NCI-H2171 (cell line): ENCODE measurements at places on chromosomes 2 and 18.

- no peak for DNase-seq
Observed at GRCh38 chr18:44725300-44726058, 44.8 kb downstream of the SETBP1 start.

GRCh38 chr2:121710470-121711170 lies 26.1 kb downstream of the NIFK start:
- DNase-seq = no peak

- DNase-seq = no peak
Observed at GRCh38 chr2:77807531-77808215, 285.5 kb upstream of the LRRTM4 start.

- DNase-seq = no peak
Observed at GRCh38 chr2:111118981-111119821, 1.5 kb upstream of the BCL2L11 start.

DNA sequence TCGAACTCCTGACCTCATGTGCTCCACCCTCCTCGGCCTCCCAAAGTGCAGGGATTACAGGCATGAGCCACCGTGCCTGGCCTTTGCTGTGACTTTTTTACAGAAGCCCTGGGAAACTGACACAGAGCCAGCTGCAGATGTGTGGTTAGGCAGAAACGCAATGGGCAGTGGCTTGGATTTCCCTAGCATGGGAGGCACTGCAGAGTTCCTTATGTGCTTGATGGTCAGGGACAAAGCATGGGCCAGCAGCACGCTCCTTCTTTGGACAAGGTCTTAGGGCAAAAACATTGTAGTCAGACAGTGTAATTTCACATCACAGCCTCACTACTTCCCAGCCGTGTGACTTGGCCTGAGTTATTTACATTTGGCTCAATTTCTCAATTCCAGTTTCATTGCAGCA lies 153.9 kb downstream of the RNF144A start:
- DNase-seq = no peak

DNA sequence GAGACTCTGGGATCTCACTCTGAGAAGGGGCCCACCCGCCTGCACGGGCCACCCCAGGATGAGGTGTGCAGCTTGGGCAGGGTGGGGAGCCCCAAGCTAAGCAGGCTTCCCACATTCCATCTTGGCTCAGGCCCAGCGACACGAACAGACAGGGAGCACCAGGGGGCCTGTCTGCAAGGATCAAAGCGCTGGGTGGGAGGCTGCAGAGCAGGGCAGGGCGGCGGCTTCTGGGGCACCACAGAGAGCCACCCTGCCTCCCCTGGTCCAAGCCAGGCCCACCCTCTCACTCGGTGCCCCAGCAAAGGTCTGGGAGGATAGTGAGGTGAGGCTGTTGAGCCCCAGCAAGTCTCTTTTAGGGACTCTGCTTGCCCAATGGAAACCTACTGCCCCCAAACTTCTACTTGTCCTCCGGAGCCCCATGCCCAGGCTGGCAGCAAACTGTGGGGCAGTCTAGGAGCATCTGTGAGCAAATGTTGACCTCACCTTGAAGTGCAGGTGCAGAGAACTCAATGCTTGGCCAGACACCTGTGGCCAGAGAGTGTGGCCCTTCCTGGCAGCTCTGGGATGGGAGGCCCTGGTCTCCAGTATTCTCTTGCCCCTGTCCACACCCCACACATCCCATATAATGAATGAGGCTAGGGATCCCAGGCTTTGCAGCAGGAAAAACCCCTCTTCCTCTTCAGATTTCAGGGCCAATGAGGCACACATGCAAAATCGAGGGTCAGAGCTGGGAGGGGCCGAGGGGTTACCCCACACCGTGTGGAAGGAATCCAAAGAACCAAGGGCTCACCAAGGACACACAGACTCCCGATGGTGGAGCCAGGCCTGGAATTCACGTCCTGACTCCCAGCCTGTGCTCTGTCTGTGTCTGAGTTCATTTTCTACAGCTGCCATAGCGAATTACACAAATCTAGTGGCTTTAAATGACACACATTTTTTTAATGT lies 18.8 kb upstream of the GLI2 start:
- DNase-seq = no peak

DNA sequence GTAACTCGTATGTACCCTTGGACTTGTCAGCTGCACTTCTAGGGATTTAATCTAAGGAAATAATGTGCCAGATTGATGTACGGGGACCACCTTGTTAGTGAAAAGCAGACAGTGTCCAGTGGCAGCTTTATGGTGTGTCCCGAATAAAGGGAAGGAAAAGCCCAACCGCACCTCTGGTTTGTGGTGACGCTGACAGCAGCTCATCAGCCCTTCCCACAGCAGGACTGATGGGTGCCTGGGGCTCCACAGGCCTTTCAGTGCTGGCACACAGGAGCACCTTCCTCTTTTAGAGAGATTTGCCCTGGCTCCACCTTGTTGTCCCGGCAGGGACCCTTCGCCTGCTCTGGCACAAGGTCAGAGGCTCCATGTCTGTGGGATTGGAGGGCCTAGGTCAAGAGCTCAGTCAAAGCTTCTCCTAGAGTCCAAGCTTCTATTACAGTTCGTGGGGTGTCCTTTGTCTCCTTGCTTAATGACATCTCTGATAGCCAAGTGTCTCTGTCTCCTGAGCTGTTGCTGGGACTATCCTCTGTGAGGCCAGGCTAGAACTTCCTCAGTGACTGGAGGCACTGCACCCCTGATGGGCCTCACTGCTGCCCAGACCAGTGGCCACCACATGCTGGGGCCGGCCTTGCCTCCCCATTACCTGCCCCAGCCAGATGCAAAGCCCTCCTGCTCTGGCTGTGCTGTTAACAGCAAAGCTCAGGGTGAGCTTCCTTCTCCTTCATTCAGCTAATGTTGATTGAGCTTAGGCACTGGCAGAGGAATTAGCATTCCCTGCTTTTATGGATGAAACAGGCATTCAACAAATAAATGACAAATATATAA lies 33.0 kb upstream of the SCLY start:
- no peak for DNase-seq

GRCh38 chr2:79447463-79447862 lies 65.4 kb upstream of the CTNNA2 start:
- no peak for DNase-seq

GRCh38 chr2:200649724-200650123 lies 63.9 kb downstream of the AOX1 start:
- no peak for DNase-seq

DNA sequence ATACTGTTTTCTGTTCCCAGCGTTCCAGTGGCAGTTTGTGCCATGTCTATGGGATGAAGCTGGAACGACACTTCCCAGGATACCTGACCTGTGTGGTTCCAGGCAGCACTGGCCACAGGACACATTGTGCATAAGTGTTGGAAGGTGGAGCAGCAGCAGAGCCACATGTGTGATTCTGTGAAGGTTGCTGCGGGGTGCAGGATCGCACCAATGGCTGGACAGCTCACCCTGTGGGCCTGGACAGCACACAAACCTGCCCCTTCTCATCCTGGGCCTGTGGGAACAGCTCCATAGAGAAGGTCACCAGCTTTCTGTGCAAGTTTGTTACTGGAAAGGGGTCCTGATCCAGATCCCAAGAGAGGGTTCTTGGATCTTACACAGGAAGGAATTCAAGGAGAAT lies 252.2 kb upstream of the RAB6C start:
- DNase-seq = no peak

GRCh38 chr18:12640881-12641200 lies 17.1 kb downstream of the SPIRE1 start:
- no peak for DNase-seq

DNA sequence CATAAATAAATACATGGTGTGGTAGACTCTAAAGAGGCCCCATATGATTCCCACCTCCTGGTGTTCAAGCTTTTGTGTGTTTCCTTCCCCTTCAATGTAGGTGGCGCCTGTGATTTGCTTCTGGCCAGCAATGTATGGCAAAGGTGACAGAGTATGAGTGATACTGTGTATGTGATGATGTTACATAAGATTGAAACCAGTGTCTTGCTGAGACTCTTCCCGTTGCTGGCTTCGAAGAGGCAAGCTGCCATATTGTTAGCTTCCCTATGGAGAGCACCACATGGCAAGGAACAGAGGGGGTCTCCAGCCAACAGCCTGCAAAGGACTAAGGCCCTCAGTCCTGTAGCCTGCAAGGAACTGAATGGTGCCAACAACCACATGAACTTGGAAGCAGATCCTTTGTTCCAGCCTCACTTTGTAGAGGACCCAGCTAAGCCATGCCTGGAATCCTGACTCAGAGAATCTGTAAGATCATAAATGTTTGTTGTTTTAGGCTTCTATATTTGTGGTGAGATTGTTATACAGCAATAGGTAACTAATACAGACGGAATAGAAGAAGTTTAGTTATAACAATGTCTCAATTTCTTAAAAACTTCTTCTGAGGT lies 1.7 kb upstream of the SMAD4 start:
- DNase-seq = no peak

DNA sequence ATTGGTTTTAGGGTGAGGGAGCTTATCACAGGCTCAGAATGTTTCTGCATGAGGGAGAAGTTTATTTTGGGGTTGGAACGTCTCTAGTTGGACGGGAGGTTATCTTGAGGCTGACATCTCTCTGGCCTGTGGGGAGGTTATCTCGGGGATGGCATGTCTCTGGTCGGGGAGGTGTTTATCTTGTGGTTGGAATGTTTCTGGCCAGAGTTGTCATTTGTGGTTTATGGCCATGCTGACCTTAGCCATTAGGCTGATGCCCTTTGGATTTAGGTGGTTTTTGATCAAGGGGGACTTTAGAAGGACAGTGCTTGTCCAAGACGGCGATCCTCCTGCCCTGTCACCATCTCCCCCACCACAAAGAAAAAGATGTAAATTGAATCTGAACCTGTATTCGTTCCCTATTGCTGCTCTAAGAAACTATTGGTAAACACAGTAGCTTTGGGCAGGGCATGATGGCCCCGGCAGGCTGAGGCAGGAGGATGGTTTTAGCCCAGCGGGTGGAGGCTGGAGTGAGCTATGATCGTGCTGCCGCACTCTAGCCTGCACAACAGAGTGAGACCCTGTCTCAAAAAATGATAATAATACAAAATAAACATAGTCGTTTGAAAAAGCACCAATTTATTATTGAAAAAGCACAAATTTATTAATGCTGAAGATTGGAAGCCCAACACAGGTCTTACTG lies 17.8 kb upstream of the MPPE1 start:
- DNase-seq = no peak

DNA sequence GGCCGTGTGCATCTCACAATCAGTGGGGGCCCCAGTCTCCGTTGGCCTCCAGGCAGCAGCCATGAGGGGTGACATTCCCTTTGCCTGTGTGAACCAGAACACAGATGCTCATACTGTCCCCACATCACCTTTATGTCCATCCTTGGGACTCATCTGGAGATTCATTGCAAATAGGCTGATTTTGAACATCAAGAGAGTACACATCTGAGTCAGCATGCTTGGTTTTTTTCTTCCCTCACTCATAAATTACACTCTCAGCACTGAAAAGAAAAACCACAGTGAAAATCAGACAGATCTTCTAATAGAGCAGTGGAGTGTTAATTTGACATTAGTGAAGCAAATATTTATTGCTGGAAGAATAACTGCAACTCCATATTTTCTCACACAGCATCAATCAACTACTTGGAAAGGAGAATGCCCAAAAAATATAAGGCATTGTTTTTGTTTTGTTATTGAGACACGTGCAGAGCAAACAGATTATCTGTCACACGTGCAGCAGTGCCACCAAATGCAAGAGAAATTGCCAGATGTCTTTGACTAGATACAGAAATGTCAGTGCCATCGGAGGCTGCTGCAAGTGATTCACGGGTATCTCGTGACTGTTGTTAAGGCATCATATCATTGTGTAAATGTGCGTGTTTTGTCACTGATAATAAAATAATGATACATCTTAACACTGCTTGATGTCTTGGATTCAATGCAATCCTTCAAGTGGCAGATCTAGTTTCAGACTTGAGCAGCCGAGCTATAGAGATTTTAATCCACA lies 10.9 kb downstream of the APCDD1 start:
- no peak for DNase-seq

DNA sequence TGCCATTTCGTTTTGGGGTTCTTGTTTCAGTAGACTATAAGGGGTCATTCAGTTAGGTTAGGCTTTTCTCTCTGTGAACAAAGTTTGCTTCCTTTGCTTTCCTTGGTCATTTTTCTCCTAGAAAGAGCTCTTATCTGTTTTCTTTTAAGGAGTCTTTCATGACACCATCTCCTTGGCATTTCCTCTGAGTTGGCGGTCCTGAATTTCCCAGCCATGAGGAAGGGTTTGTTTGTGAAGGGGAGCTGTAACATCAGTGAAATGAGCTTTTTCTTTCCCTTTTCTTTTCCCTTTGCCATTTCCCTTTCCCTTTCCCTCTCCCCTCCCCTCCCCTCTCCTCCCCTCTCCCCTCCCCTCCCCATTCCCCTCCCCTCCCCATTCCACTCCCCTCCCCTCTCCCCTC lies 61.7 kb downstream of the MAP4K4 start:
- DNase-seq = no peak

GRCh38 chr2:229879191-229879950 lies 42.4 kb downstream of the TRIP12 start:
- DNase-seq = no peak

- DNase-seq = no peak
Observed at GRCh38 chr2:53242090-53242489, 525.5 kb upstream of the CHAC2 start.

- no peak for DNase-seq
Observed at GRCh38 chr2:138760676-138761075, 19.5 kb downstream of the NXPH2 start.
